ENCODE measurements at places on chromosomes 6 and 20.

DNA sequence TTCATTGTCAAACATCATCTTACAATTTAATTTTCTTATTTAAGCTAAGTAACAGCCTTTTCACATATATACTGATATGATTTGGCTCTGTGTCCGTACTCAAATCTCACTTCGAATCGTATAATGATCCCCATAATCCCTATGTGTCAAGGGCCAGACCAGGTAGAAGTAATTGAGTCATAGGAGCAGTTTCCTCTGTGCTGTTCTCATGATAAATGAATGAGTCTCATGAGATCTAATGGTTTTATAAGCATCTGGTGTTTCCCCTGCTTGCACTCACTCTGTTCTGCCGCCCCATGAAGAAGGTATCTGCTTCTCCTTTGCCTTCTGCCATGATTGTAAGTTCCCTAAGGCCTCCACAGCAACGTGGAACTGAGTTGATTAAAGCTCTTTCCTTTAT lies 25.1 kb upstream of the CMTR1 start:
- no peak for DNase-seq

DNA sequence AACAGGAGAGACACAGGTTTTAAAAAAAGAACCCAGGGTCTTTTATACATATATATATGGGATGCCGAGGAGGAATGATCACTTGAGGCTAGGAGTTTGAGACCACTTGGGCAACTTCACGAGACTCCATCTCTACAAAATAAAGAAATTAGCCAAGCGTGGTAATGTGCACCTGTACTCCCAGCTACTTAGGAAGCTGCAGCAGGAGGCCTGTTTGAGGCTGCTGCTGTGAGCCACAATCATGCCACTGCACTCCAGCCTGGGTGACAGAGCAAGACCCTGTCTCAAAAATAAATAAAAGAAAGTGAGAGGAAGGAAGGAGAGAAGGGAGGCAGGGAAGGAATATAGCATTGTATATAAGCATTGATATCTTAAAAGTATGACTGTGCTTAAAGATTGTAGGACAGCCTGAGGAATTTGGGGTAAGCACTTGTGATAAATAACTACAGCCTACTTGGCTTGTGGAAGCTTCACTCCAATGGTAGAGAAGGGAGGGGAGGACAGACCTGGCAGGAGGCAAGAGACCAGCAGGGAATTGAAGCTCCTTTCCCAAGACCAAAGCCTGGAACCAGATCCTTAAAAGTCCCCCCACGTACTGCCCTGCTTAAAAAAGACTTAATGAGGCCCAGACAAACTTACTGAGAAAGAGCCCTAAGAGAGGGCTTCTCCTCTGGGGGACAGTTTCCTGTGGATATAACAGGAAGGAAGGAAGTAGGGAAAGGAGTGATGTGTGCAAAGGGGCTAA lies 2.5 kb upstream of the SNTA1 start:
- no peak for DNase-seq

DNA sequence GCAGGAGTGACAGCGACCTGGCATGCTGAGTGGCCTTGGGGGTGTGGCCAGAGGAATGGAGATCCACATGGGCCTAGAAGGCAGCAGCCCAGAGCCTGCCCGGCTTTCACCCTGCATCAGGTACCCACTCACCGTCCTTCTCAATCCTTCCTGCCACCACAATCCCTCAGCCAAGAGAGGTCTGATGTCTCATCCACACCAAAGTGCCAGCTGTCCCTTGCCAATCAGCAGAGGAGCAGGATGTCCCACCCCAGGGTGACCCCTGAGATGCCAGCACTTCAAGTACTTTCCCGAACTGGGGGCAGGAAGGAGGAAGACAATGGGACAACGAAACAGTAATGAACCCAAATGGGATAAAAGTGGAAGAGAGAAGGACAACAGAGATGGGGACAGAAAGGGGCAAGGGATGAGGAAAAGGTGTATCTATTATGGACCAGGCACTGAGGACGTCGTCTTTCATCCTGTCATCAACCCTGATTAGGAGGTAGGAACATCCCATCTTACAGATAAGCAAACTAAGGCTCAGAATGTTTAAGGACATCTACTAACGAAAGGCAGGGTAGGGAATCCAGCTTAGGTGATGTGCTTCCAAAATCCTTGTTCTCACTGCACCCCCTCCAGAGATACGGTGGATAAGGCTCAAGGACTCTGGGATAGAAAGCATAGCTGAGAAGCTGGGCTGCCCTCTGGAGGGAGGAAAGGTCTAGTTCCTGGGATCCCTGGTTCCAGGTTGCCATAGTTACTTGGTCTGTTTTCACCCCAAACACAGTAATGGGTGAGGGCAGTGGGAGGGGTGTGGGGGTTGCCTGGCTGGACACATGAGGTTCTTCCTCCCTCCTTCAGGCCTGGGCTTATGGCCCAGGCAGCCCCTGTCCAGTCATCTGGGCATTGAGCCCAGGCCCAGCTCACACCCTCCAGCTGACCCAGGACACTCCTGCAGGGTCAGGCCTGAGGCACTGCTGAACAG lies 4.5 kb upstream of the TNXB start:
- DNase-seq = no peak

DNA sequence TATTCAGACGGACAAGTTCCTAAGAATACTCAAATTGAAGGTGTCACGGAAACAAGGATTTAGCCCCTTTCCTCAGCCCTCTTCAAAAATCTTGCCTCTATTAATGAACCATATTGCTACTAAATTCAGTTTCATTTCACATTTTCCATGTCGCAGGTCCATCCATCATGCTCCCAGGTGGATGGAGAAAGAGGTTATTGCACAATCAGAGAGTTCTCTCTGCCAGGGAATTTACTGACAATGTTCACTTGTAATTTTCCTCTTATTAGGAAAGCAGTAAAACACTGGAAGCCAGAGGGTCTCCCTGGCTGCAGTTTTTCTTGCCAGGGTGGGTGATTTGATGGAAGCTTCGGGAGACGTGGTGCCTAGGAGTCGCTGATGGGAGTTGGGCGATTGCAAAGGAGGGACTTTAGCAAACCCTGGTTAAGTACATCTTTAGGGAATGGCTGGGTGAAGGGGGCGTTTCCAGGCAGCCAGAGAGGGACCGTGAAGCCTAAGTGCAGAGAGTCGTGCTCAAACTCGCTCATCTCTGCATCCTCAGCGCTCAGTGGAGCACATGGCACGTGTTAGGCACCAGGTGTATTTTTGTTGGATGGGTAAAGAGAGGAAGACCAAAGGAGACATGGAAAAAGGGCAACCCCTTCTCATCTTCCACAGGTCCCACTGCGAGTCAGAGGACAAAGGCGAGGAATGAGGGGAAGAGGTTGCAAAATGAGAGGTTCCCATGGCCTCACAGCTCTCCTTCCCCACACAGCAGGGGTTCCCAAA lies 321.9 kb upstream of the CDH4 start:
- DNase-seq = no peak

- DNase-seq = no peak
Measured at GRCh38 chr20:13297147-13297899, 76.2 kb downstream of the ISM1 start.

DNA sequence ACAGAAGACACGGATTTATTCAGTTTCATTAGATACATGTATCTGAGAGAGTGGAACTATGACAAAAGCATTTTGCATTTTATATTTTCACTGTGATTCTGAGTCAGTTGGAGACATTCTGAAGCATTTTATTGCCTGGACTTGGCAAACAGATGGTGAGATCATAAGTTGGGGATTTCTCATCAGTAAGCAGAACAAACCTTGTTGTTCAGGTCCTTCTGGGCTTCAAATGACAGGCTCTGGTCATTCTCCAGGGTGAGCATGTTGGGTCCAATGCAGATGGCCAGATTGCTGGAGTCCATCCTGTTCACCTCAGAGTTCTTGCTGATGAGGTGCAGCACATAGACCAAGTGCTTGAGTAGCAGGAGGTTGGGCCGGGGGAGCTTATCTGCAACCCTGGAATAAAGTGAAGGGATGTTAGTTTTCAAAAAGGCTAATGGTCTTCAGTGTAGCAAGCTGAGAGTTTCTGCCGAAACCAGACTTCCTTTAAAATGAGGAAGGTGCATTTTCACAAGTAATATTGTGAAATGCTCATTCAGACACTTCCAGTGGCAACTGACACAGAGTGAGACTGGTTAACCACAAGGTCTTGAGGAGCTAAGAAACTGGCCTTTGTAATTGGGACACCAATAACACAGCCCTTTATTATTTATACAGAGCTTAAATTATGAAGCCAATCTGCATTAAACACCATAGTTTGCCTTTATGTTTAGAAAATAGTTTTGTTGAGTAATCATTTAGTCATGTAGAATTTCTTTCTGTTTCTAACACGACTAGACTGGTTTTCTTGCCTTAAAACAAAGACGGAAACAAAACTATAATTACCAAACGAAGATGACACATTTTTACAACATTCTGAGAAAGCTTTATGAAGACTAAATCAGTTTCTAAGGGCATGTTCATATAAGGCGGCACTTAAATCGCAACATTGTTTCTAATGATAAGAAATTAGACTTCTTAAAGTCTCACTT lies 5.6 kb downstream of the TAGAP start:
- DNase-seq = peak; percentile 80

- no peak for DNase-seq
Measured at GRCh38 chr6:25175681-25176080, 103.5 kb upstream of the CARMIL1 start.

GRCh38 chr6:136826216-136826615 lies 3.8 kb downstream of the PEX7 start:
- DNase-seq = no peak

- DNase-seq = no peak
Measured at GRCh38 chr6:37503309-37503965, 3.7 kb upstream of the CCDC167 start.

DNA sequence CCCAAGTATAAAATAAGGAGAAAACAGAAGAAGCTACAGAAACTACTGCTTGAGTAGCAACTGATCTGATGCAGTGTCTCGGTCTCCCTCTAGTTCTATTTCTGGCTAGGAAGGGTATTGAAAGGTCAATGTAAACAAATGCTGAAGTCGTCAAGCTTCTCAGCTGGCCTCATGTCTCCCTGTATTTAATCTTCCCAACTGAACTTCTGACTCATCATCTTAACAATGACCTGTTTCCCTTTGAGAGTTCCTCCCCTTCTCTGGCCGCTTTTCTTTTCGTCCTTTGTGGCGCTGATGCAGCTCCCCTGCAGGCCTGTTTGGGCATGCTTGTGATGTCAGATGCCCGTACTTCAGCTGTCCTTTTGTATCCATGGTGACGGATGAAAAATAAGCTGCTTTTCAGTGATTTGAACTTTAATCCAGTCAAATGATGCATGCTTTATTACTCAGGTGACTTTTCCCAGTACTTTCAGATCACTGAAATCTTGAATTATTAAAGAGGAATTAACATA lies 7.8 kb upstream of the LCA5 start:
- no peak for DNase-seq

GRCh38 chr20:49795135-49795424 lies 17.5 kb upstream of the SLC9A8 start:
- no peak for DNase-seq

DNA sequence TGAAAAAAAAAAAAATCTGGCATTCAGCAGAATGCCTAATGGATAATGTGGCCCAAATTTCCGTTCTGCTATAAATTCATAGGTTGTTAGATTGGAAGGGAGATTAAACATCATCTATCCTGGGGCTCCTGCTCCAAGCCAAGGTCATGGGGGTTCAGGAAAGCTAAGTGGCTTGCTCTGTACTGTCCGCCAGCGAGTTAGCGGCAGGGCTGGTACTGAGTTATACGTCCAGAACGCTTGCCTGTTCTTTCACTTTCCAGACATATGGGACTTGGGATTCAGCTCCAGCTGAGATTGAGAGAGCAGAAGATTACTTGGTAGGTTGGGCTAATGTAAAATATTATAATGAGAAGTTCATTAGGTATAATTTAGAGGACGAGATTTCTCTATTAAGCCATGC lies 858 bp downstream of the RWDD1 start:
- DNase-seq = no peak

DNA sequence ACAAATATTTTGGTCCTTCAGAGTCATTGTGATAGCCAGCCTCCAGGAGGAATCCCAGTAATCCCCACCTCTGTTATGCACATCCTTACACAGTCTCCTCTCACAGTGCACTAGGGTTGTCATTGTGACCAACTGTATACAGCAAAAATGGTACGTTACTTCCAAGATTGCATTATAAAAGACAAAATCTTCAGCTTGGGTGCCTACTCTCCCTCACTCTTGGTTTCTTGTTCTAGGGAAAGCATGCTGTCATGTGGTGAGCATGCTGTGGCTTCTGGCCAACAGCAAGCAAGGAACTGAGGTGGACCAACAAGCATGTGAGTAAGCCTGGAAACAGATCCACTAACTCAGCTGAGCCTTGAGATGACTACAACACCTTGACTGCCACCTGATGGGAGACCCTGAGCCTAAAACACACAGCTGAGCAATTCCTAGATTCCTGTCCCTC lies 130.1 kb upstream of the DST start:
- no peak for DNase-seq

DNA sequence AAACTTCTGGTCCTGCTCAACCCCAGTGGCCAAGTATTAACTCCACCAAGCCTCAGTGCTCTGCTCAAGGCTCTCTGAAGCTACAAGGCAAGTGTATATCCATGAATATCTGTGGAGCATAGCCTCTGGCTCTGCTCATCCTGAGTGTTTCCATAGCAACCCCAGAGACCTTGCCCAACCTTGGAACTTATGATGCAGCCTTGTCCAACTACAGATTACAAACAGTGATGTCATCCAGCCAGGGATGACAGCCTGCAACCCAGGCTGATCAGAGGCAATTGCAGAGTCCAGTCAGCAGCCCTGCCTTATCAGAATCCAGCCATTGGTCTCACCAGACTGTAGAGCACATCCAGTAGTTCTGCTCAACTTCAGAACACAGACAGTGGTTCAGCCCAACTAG lies 65.5 kb upstream of the SPACA1 start:
- DNase-seq = no peak

DNA sequence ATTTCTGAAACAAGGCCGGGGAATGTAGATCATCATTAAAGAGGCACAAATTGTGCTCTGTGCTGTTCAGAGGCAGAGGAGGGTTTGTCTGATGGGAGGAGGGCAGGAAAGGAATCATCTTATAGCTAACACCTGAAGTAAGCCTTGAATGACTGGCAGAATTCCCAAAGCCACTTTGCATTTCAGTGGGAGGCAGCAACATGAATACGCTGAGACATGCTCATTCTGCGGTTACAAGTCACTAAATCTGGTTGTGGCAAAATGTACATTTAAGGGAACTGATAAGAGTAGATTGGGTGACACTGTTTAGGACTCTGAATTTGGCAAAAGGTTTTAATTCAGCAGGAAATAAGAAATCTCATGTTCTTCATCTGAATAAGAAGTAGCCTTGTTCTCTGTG lies 4.4 kb upstream of the COL19A1 start:
- no peak for DNase-seq
